RCC 7860 (cell line): ENCODE measurements at places on chromosomes 2 and 18.

DNA sequence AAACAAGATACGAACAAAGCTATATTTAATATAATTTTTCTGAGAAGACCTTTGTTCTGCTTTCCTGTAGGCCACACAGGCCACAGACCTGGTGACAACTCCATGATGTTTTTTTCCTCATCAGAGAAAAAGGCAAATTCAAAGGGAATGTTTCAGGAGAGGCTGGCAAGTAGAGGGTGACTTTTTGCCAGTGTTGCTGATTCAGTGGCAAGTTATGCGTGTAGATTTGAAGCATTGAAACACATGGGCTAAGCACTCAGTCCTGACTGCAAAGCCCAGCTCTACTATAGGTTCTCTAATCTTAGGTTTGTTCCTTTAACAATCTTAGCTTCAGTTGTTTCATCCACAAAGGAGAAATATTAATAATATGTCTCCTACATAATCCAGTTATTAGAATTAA, 499.8 kb downstream of the SUCLG1 start:
- no peak for DNase-seq

- DNase-seq, result no peak
These were observed 6.0 kb upstream of the CTLA4 start for GRCh38 chr2:203861607-203862006.

GRCh38 chr2:48220501-48220900, 309.5 kb upstream of the STON1 start:
- no peak for DNase-seq

DNA sequence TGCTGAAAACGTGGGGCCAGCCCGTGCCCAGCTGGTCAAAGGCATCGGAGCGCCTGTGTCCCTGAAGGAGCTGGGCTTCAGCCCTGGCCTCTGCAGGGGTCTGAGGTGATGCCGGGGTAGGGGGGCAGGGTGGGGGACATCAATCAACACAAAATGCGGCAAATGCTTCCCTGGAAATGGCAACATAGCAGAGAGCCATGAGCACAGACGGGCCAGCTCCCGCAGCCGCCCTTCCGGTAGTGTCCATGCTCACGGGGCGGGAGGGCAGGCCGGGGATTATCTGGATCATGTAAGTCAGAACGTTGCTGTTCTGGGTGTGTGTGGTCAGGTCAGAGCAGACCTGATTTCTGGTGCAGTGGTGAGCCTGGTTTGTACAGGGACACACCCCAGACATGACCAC, 56.5 kb upstream of the TWIST2 start:
- no peak for DNase-seq

- peak; percentile 73 for DNase-seq
These were observed 885.0 kb downstream of the SLC4A3 start for GRCh38 chr2:220512419-220512818.

- peak; percentile 66 for DNase-seq
These were observed 87.7 kb upstream of the LYPD1 start for GRCh38 chr2:132757676-132758075.

DNA sequence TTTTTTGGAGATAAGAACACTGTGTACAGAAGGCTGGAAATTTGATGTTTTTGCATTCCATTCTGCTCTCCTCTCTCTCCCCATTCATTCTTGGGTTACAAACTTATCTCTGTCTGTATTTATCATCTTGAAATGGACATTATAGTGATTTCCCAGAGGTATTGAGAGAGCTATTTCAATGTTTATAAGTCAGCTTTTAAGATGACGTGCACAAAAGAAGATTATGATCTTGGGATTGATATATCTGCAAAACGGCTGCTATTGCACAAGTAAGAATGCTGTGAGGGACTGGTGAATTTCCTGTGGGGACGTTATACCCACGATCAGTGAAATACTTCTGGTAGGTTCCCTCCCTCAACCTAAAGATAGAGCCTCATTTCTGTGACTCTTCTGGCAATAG, 61.0 kb upstream of the DTNA start:
- DNase-seq, result no peak

DNA sequence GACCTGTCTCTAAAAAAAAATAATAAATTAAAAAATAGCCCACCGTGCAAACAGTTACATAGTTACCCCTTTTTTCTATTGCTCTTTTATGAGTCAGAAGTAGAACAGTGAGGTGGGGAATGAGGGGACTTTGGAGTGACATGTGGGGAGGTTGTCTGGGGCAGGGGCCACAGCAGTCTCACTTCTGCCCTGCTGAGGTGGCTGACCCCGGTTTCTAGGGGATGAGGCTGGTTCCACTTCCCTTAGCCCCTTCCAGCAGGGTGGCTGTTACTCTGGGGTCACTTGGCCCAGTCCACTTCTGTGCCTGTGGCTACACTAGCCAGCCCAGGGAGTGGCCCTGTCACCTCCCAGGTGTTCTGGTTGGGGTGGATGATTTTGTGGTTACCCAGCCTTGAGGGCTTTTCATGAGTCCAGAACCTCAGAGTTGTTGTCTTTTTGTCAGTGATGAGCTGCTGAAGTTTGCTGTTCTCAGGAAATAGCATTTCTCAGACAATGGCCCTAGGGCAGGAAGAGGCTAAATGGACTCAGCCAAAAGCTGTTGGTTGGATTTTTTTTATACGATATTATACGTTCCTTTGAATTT, 28.0 kb upstream of the SCLY start:
- DNase-seq, result no peak

GRCh38 chr2:168439536-168439935, 16.5 kb upstream of the CERS6 start:
- DNase-seq, result no peak

- no peak for DNase-seq
These were observed 39.5 kb upstream of the TANK start for GRCh38 chr2:161120775-161121174.

DNA sequence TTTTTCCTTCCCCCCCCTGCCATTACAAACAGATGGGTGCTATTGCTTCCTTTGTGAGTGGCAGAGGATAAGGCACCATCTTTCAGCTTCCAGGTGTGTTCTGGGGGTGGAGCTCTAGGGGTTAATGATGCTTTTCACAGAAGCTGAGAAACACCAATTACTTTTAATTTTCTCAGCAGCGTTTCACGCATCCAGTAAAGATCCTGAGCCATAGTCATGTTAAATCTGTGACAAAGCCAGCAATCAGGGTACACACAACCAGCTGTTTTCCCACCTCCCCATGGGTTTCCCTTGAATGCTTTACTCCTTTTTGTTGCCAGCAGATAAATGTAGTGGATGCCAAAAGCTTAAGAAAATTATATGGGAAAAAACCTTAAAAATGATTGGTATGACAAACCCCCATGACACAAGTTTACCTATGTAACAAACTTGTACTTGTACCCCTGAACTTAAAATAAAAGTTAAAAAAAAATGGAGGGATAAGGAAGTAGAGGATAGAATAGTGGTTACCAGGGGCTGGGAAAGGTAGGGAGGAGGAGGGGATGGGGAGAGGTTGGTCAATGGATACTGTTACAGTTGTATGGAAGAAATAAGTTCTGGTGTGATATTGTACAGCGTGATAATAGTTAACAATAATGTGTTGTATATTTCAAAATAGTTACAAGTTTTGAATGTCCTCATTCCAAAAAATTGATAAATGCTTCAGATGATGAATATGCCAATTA, 70.0 kb downstream of the ACOXL start:
- no peak for DNase-seq

- DNase-seq, result no peak
These were observed 351.2 kb downstream of the CDH2 start for GRCh38 chr18:27825689-27826088.

GRCh38 chr18:13565228-13565627, 161.1 kb downstream of the FAM210A start:
- DNase-seq, result no peak

GRCh38 chr2:48651158-48651790, 33.6 kb downstream of the GTF2A1L start:
- no peak for DNase-seq

GRCh38 chr2:118171546-118171945, 83.3 kb downstream of the INSIG2 start:
- no peak for DNase-seq

GRCh38 chr2:231922311-231923009, 3.7 kb downstream of the NPPC start:
- DNase-seq, result no peak
